Melanocyte of skin (primary cell): ENCODE measurements at places on chromosomes 5 and 9. TPM values are rescaled to one million over a fixed set of nuclear protein-coding genes. Genes with fewer than 3 reads are reported as not detected.

Gene IL33
- 0.15 and 0.33 TPM in 2 replicates for total RNA-seq

Gene CCDC152
- total RNA-seq, result under 0.01 and 0.15 TPM in 2 replicates

Gene WDR36
- total RNA-seq, result 63.3 and 77.4 TPM in 2 replicates

Gene EHMT1
- 38.6 and 40.7 TPM in 2 replicates for total RNA-seq

Gene HK3
- total RNA-seq, result under 0.01 TPM in 1 of 2 replicates, not detected in the other

Gene NCS1
- 67.7 and 85.6 TPM in 2 replicates for total RNA-seq

Gene PCDHA1
- not detected in 2 replicates for total RNA-seq

Gene IL17B
- not detected in 2 replicates for total RNA-seq

Gene LTC4S
- not detected in 2 replicates for total RNA-seq

Gene DND1
- total RNA-seq, result 0.31 and 1.00 TPM in 2 replicates

Gene WNT8A
- not detected in 2 replicates for total RNA-seq

Gene SAXO1
- total RNA-seq, result under 0.01 TPM in 2 replicates

Gene WDR38
- total RNA-seq, result not detected in 2 replicates

Gene SLC6A19
- total RNA-seq, result not detected in 2 replicates

Gene SV2C
- under 0.01 TPM in 2 replicates for total RNA-seq

Gene KLF9
- total RNA-seq, result 42.7 and 50.3 TPM in 2 replicates

Gene PCDHA4
- total RNA-seq, result under 0.01 and 0.73 TPM in 2 replicates

Gene SLC45A2
- total RNA-seq, result 114 and 341 TPM in 2 replicates

Gene HTR4
- not detected in 2 replicates for total RNA-seq

Gene INSL6
- not detected in 2 replicates for total RNA-seq

Gene BTNL8
- total RNA-seq, result not detected in 2 replicates

Gene ZNF622
- 42.9 and 52.9 TPM in 2 replicates for total RNA-seq

Gene TEK
- under 0.01 TPM in 1 of 2 replicates, not detected in the other for total RNA-seq

Gene DMRT3
- total RNA-seq, result not detected in 2 replicates

Gene FGD3
- total RNA-seq, result under 0.01 TPM in 1 of 2 replicates, not detected in the other

Gene IL7R
- total RNA-seq, result 1.1 and 1.7 TPM in 2 replicates

Gene IFNA17
- not detected in 2 replicates for total RNA-seq

Gene CKMT2
- total RNA-seq, result 1.1 TPM in 1 of 2 replicates, not detected in the other

Gene PCAT7
- total RNA-seq, result under 0.01 TPM in 1 of 2 replicates, not detected in the other

Gene LCN9
- not detected in 2 replicates for total RNA-seq

Gene RCL1
- total RNA-seq, result 8.3 and 12.0 TPM in 2 replicates

Gene FRRS1L
- total RNA-seq, result under 0.01 TPM in 1 of 2 replicates, not detected in the other

Gene IL31RA
- total RNA-seq, result not detected in 2 replicates

Gene ORM1
- total RNA-seq, result not detected in 2 replicates

Gene TPPP
- 3.4 and 4.7 TPM in 2 replicates for total RNA-seq

Gene ACSL6
- 1.0 and 1.1 TPM in 2 replicates for total RNA-seq

Gene PCDHGB5
- total RNA-seq, result 12.0 and 20.0 TPM in 2 replicates

Gene FCHO2
- total RNA-seq, result 9.3 and 13.4 TPM in 2 replicates

Gene IRX4
- total RNA-seq, result not detected in 2 replicates

Gene S1PR3
- total RNA-seq, result 1.9 and 3.3 TPM in 2 replicates

Gene TEX48
- not detected in 2 replicates for total RNA-seq

Gene DRD1
- 0.34 and 0.36 TPM in 2 replicates for total RNA-seq

Gene UBAP1
- 28.3 and 28.4 TPM in 2 replicates for total RNA-seq

Gene SNX24
- 31.0 and 110 TPM in 2 replicates for total RNA-seq

Gene SPINK13
- not detected in 2 replicates for total RNA-seq

Gene ARAP3
- total RNA-seq, result 8.6 and 10.3 TPM in 2 replicates

Gene NRARP
- under 0.01 TPM in 1 of 2 replicates, not detected in the other for total RNA-seq
